ENCODE measurements at places on chromosomes 5 and 9. TPM values are rescaled to one million over a fixed set of nuclear protein-coding genes. Genes with fewer than 3 reads are reported as not detected.

GRCh38 chr9:28747351-28747985, 1174.2 kb upstream of the C9orf72 start:
- DNase-seq: no peak

Gene PCAT7
- polyA plus RNA-seq: 9.2 TPM

- DNase-seq: peak; percentile 12
Observed at GRCh38 chr9:89360465-89360864, 42.2 kb downstream of the SECISBP2 start.

Gene FAM120A
- polyA plus RNA-seq: 39.3 TPM

DNA sequence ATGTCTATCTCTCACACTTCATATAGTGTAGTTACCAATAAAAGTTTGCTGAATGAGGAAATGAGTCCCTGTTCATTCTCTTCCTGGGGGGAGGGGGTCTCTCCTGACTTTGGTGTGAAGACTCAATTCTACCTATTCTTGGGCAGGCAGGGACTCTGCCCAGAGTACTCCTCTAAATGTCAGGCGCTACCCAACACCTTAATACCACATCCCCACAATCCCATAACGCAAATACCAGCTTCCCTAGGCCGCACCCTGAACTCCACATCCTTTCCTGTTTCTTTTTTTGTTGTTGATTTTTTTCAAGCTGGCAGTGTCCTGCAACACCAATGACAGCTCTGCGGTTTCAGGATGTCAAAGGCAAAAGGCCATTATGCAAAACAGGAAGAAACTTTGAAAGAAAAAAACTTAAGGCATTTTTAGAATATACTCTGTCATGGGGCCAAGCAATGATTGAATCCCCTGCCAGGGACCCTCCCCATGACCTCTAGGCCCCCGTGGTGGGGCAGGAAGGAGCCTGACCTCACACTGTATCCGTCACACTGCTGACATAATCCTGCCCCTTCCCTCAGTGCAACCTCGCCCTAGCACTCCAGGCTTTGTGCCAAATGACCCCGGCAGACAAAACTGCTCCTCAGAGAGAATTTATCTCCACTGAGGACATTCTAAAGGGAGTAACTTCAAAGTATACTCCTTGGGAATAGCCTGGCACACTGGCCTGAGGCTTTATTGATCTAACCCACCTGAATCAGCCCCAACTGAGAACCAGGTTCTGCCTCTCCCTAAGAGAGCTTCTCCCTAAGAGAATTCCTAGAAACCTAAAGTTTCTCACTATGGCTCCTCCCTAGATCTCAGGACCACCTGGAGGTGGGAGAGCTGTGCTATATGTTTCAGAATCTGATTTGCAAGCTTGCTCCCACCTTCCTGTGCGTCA, 8.0 kb downstream of the B4GALT1 start:
- peak; percentile 81 for DNase-seq

DNA sequence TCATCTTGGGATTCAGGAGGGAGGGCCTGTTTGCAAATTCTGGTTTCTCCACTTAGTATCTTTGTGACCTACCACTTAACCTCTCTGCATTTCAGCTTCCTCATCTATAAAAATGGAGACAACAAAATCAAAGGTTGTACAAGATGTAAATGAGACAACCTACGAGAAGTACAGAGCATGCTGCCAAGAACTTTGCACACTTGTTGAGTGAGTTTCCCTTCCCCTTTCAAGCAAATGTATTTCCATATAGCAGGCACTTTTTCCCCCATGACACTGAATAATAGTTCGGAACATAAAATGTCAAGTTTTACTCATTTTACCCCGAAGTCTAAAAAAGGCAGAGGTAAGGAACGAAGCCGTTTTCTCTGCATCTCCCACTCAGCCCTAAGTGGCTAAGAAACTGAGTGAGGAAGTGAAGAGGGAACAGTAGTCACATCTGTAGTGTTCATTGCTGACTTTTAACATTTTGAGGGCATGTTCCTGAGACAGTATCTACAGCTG, 159.0 kb downstream of the TLE1 start:
- DNase-seq: no peak

DNA sequence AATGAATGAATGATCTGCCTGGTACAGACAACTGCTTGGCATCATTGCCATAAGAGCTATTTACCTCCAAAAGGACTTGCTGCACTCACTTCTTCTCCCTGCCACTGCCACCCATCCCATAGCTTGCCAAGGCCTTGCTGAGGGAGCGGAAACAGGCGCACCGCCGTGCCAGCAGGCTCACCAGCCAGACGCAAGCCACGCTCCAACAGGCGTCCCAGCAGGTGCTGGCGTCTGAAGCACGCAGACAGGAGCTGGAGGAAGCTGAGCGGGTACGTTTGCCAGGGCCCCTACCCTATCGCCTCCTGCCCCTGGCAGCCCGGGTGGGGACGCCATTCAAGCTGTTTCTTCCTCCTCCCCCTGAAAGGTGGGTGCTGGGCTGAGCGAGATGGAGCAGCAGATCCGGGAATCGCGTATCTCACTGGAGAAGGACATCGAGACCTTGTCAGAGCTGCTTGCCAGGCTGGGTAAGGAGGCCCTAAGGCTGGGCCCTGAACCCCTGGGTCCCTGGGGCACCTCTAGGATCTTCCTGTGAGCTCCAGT, 8.9 kb upstream of the AIF1L start:
- no peak for DNase-seq

DNA sequence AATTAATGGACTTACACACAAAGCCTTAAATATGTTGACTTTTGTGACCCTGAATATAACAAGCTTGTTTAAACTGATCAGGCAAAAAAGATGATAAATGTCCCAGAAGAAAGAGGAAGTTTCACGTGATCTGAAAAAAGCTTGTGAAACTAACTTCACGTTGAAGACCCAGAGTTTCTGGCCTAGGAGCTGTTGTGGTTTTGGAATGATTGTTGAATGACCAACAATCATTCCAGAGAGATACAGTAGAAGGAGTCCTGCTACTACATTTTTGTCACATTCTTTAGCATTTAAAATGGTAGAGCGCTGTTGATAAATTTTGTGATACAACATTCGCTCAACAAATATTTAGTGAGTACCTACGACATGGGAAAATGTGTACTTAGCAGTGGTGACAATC, 143.1 kb upstream of the FBN2 start:
- no peak for DNase-seq

DNA sequence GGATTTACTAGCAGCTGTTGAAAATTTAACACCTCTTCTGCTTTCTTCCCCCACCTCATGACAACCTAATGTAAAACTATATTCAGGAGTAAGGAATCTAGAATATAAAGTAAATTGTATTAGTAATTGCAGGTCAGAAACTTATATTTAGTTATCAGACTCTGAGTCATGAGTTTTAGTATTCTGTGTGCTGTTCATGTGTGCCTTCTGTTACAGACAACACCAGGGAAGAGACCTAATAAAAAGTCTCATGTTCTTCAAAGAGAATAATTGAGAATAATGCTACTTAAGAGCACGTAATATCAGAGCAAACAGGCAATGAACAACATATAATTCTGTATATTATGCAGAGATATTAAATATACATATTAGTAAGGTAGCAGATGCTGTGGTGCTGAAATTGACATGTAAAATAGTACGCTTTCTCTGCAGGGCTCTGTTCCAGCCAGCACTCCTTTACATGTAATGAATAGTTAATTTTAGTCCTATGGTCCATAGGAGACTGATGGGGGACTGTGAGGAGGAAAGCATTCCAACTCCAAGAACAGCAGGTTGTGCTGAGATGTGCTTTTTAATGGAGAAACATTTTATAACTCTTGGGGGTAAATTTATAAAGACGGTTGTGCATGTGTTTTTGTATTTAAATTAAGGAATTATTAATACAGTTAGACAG, 106.4 kb downstream of the ZSWIM6 start:
- no peak for DNase-seq

GRCh38 chr5:179730356-179730755, 2.3 kb upstream of the MAML1 start:
- DNase-seq: no peak

All from testis (tissue), 5 donors.